Activated naive CD8-positive, alpha-beta T cell treated with anti-CD3 and anti-CD28 coated beads, Interleukin-2, amount 50 U/mL, for 16 hours (primary cell): ENCODE measurements at places on chromosomes 16 and 17.
A peak's percentile ranks its signal among the peaks of the same experiment; 100 is the strongest.

GRCh38 chr17:81250286-81251093, 11.4 kb downstream of the NDUFAF8 start:
- DNase-seq, result no peak

- peak; percentile 64 for DNase-seq
Observed at GRCh38 chr17:42548070-42548837, 4.5 kb upstream of the HSD17B1 start.

DNA sequence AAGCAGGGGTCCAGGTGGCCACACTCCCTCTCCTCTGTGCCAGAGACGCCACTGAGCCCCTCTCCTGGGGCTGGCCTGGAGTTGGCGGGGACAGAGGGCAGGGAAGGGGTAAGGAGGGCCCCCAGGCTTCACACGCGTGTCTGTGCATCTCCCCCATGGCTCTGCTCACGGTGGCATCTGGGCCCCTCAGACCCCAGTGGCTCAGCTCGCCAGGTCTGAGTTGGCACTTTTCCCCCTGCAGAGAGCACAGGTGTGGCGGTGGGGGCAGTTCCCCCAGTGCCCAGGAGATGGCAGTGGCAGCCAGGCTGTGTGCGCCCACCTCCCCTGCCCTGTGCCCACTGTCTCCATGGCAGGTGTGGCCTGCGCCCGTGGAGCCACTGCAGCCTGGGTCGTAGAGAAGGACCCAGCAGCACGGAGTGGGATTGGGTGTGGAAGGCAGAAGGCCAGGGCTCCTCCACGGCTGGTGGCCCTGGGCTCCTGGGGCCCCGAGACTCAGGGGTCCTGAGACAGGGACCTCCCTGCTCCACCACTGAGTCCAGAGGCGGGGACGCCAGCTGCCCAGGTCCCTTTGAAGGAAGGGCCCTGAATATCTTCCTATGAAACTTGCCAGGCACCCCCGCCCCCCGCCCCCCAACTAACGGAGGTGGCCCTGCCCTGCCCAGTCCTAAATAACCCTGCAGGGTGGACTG, 4.3 kb upstream of the APRT start:
- peak; percentile 19 for DNase-seq

DNA sequence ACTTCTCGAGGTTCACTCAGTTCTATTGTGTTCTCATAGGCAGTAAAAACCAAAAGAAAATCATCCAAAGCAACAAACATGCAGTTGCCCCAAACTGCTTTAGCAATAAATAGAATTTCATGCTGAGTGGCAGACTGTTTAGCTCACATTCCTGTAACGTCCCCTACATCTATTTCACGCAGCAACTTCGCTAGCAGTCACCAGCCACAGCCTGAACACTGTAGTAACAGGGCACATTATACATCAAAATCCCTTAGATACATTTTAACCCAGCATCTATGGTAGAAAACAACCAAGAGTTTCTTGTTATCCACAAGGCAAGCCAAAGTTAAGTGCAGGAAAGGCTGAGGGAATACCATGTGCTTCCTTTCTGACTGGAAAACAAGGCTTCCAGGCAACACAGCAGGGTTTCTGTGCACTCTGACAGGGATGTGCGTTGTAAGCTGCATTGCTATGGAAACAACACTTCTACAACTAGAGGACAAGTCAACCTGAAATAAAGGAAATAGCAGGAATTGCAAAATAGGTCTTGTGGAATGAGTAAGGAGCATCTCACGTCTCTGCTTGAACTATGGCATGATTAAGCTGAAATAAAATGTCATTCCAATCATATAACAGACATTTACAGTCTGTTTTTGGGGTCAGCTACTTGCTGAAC, 55.4 kb downstream of the CFDP1 start:
- no peak for DNase-seq

DNA sequence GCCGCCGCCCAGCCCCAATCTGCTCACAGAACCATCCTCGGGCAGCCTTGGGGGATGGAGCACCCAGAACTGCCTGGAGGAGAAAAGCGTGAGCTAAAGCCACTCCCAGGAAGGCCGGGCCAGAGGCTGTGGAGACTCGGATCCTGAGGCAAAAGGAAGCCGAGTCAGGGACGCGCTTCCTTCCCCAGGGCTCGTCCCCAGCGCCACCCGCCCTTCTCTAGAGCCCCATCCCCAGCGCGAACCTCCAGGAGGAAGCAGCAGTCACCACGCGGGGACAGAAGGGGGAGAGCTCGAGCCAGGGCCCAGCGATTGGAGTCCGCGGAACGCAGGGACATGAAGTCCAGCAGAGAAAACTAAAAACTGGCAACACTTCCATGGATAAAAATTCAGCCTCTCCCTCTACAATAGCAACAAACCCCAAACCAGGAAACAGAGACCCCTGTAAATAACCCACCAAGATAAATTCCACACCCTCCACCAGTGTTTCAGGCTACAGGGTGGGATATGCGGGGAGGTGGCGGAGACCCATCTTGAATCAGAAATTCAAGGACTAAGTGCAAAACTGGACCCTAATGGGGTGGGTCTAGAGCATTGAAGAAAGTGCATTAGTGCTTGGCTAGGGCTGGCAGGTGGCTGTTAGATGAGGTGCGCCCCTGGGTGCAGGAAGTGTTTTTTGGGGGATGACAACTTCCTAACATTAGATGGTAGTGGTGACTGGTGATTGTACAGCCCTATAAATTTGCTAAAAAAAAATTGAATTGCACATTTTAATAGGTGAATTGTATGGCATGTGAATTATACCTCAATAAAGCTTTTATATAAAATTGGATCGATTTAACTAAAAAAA, 116.1 kb upstream of the METRNL start:
- no peak for DNase-seq

GRCh38 chr16:2035431-2036199, 8.9 kb downstream of the NHERF2 start:
- no peak for DNase-seq

- DNase-seq, result no peak
Observed at GRCh38 chr17:57773557-57773956, 28.5 kb upstream of the CCDC182 start.

- no peak for DNase-seq
Observed at GRCh38 chr17:42720996-42721583, 23.8 kb downstream of the EZH1 start.

DNA sequence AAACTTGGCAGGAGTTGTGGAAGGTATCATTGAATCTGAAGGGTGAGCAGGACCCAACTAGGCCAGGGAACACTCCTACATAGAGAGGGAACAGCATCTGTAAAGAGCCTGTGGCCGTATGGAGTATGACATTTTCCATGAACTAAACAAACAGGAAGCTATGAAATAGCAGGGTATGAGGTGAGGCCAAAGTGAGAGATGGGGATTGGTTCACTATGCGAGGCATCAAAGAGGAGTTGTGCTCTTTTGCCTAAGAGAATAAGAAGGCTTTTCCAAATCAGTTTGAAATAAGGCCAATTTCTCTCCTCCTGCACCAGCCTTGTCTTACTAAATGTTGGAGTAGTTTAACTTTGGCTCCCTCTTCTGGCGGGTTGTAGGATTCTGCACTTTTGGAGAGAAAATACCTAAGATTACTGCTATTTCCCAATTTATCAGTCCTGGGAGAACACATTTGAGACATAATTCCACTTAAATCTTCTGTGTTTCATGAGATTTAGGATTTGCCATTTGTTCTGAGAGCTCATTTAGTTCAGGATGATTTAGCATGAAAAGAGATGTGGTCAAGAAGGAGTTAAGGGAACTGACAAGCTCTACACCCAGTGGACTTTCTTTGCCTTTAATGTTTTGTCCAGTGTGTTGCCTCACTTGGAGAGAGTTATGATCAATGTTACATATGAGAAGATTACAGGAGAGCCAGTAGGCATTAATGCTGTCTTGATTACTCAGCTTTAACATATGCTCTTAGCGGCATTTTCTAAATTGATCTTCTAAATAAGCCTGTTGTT, 55.4 kb downstream of the TNRC6C start:
- peak; percentile 11 for DNase-seq

DNA sequence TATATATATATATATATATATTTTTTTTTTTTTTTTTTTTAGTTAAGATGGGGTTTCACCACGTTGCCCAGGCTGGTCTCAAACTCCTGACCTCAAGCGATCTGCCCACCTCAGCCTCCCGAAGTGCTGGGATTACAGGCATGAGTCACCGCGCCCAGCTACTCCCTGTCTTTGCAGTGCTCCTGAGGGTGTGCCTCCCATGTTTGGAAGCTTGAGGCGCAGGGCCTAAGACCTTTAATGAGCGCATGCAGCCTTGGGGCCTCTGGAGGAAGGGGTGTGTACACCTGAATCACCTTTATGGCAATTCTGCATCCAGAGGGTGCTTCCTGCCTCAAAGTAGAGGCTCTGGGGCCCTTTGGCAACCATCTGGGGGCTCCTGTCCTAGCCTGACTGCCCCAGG, 219.4 kb upstream of the CIBAR2 start:
- no peak for DNase-seq

- no peak for DNase-seq
Observed at GRCh38 chr17:7334938-7335538, 1.3 kb upstream of the ACAP1 start.

DNA sequence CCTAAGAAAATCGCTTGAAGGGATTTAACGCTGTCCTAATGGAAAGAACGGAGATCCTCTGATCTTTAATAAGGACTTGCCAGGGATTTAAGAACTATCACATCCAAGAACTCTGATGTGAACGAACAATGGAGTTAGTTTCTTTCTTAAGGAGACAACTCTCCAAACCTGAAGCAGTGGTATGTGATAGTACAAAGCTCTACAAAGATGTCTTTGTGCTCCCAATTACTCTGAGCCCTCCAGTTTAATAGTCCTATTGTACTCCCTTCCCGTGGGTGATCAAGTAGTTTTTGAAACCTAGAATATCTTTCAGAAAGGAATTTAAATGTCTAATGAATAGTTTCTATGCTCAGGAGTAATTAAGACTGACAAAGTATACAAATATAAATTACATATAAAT, 123.8 kb downstream of the FTO start:
- DNase-seq, result no peak

DNA sequence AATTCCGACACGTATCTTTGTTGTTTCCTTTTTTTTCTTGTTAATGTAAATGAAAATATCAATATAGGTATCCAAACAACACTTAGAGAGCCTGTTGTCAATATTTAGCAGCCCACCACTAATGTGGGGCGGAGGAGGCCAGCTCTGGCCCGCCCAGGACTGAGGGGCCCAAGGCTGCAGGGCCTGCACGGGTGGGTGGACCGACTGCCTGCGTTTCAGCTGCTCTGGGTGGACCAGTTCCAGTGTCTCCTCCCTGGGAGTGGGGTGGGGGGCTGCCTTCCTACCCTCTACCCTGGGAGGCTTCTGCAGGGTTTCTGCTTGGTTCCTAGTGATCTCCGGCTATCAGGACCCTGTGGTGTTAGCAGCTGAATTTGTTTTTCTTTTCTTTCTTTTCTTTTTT, 15.9 kb upstream of the ADGRG1 start:
- DNase-seq, result no peak

DNA sequence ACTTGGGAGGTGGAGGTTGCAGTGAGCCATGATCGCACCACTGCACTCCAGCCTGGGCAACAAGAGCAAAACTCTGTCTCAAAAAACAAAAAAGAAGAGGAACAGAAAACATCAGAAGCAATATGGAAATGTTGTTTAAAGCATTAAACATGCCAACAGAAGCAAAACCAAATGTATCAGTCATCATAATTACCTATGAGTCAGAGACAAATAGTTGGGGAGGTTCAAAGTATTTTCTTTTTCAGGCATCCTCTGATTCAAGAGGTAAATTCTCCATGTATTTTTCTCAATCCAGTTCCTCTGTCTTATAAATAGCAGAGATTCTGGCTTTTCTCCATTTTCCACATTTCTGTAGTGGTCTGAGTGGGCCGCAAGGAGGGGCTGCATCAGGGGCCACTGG, 2.1 kb upstream of the TM4SF5 start:
- no peak for DNase-seq

GRCh38 chr16:87132361-87133014, 184.7 kb downstream of the C16orf95 start:
- DNase-seq, result no peak

DNA sequence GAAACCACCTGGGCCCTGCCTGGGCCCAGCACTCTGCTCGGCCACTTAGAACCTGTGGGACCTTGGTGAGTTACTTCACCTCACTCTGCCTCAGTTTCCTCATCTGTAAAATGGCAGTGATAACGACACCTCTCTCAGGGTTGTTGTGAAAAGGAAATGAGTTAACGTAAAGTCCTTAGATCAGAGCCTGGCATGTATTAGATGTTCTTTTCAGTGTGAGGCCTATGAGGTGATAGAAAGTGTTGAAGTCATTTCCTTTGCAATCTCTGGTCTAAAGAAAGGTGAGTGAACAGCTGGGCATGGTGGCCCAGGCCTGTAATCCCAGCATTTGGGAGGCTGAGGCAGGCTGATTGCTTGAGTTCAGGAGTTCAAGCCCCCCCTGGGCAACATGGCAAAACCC, 51.7 kb upstream of the LGALS9 start:
- DNase-seq, result no peak

GRCh38 chr17:69551212-69552010, 136.9 kb downstream of the MAP2K6 start:
- no peak for DNase-seq

- no peak for DNase-seq
Observed at GRCh38 chr17:31096106-31096436, 1.3 kb downstream of the NF1 start.

GRCh38 chr16:86381491-86381890, 128.8 kb upstream of the FOXF1 start:
- DNase-seq, result no peak

DNA sequence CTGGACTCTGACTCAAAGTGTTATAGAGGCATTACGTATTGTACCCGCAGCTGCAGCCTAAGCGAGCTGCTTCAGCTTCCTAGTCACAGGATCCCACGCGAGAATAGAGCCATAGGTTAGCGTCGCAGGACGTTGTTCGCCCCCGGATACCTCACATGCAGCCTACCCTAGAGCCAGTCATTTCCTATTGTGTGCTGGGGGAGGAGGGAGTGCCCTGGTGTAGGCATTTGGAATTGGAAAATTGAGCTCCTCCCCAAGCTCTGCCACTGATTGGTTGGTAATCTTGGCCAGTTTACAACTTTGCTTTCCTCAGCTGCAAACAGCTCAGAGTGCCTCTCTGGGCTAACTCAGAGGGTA, 530 bp downstream of the NAA60 start:
- no peak for DNase-seq

DNA sequence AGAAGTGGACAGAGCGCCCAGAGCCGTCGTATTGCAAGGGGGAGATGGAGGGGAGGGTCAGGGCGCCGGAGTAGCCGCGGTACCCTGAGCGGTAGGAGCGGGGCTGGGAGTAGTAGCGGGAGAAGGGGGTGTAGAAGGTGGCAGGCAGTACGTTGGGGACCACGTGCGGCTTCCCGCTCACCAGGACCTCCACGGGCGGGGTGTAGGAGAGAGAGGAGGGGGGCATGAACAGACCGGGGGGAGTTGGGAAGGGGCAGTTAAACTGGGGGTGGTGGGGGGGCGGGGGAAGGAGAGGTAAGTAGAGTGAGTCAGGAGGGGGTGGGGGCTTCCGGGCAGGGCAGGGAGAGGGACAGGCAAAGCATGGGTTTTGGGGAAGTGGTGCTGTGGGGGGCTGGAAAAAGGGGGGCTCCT, 16.8 kb downstream of the ST6GALNAC2 start:
- no peak for DNase-seq

DNA sequence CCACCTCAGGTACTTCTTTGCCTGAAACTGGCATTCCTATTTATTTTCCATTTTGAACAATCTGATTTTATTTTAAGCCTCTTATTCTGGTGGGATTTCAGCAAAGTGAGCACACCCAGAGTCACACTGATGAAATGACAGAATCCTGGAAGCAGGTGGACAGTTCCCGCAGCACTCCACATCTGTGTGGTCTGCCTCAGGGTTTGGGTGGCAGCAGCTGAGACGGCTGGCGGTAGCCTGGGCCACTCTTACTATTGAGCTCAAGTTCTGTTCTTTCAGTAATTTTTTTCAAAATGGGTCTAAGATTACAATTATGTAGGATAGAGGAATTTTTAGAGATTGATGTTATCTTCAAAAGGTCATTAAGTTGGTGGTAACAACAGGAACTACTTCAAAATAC, 32.5 kb upstream of the ENDOV start:
- no peak for DNase-seq
